Stimulated activated CD4-positive, alpha-beta T cell treated with anti-CD3 and anti-CD28 coated beads, Interleukin-4, amount 100 ng/mL, for 4 hours (primary cell): ENCODE measurements at places on chromosomes 12 and 14.

GRCh38 chr12:89481213-89481914 lies 43.2 kb downstream of the GALNT4 start:
- DNase-seq = no peak

- no peak for DNase-seq
Measured at GRCh38 chr12:53077030-53077429, 2.2 kb downstream of the SPRYD3 start.

DNA sequence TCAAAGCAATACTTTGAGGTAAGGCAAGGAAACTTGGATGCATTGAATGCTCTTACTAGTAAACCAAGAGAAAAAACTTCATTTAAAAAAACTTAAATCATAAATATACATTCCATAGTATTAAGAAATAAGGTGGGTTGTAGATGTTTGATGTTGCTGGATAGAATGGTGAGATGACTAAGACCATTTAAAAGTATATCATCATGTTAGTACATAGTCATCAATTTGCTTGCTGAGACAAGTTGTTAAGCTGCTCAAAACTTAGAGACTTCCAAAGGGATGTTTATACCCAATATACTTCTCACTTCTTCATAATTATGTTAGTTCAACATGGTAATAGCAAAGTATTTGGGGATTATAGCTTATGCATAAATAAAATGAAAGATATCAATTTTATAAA lies 675.5 kb upstream of the MGAT4C start:
- DNase-seq = no peak

- DNase-seq = no peak
Measured at GRCh38 chr14:89060191-89060590, 235.7 kb downstream of the TTC8 start.

DNA sequence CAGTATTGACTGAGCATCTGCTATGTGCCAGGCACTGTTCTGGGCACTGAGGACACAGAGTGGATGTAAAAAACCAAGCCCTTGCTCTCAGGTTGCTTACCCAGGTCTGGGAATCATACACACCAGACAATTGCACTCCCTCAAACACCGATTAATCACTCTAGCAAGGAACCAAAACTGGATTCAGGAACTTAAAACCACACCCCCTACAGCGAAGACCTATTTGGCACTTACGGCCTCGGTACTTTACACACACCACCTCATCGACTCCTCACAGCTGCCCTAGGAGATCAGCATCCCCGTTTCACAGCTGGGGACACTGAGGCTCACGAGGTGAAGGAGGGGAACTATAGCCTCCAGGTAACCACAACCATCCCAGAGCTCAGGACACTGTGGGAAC lies 1.6 kb downstream of the GLTP start:
- no peak for DNase-seq

DNA sequence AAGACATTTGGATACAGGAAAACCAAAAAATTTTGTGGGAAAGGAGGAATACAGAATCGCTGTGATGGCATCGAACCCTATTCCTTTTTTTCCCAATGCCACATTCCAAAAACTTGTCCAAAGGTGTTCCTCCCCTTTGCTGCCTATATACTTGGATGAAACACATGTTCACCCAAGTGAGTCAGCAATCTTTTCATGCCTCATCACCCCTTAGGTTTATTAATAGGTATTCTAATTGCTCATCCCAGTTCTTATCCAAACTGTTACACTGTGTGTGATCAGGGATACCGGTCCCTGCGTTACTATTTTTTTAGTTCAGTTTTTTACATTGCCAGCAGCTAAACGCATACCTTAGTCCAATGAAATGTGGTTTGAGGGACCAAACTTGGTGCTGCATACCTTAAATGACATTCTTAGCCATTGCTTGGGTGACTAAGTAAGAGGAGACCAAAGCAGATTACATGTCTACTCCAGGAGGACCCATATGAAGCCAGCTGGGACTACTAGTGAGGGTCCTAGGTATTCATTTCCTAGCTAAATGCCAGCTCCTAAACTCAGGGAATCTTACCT lies 20.6 kb upstream of the ST8SIA1 start:
- no peak for DNase-seq

DNA sequence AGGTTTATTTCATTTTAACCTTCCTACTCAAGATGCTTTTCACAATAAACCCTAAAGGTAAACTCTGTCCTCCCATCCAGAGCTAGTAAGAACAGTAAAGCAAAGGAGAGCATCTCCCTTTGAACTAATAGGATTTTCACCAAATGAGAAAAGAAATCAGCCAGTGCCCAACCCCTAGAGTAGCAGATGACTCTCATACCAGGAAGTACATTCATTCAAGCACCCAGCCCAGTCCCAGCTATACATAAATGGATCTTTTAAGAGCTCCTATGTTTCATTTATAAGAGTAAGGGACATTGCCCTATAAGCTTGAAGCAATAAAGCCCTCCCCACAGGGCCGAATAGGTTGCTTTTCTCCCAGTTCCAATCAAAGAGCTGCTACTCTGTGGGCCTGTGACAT lies 7.6 kb downstream of the BAZ2A start:
- no peak for DNase-seq

- no peak for DNase-seq
Measured at GRCh38 chr12:115423546-115423987, 739.6 kb upstream of the TBX3 start.
